Adrenal gland (tissue), 19 donors: ENCODE measurements at places on chromosomes 5 and 9. TPM values are rescaled to one million over a fixed set of nuclear protein-coding genes. Genes with fewer than 3 reads are reported as not detected.

- DNase-seq, result peak; percentile 76
These were observed 72.3 kb downstream of the ICE1 start for GRCh38 chr5:5494489-5495402.

DNA sequence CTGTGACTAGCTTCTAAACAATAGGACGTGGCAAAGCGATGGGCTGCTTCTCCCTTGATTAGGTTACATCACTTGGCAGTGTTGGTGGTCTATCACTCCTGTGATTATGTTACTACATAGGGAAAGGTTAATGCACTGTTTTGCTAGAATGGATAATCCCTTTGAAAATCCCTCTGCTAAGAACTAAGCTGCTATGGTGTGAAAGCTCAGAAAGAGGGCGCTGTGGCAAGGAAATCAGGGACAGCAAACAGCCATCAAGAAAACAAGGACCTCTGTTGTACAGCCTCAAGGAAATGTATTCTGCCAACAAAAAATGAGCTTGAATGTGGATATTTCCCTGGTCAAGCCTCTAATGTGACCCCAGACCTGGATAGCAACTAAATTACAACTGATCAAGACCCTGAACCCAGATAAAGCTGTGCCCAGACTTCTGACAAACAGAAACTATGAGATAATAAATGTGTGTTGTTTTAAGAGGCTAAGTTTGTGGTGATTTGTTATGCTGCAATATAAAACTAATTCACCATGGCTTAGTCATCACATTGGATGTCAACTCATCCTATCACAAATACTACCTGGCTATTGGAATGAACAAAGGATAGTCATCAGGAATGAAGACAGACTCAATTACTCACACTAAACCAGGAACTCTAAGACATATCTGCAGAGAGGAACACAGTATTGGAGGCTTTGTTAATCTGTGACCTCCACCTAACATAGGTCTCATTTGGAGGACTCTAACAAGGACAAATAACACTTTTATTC, 1215.9 kb downstream of the EFNA5 start:
- DNase-seq, result no peak

DNA sequence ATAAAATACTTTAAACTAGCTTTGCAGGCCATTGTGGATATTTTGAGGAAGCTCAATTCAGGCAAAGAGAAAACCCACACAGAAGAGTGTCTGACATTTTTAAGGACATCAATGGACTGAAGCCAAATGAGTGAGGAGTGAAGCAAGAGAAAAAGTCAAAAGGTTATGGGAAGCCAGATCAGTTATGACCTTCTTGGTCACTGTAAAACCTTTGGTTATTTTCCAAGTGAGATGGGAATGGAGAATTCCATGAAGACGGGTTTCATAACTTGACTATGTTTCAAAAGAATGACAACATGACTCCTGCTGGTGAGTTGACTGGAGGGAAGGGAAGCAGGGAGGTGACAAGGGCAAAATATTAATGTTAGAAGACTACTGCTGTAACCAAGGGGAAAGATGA, 585.2 kb downstream of the EFNA5 start:
- no peak for DNase-seq

DNA sequence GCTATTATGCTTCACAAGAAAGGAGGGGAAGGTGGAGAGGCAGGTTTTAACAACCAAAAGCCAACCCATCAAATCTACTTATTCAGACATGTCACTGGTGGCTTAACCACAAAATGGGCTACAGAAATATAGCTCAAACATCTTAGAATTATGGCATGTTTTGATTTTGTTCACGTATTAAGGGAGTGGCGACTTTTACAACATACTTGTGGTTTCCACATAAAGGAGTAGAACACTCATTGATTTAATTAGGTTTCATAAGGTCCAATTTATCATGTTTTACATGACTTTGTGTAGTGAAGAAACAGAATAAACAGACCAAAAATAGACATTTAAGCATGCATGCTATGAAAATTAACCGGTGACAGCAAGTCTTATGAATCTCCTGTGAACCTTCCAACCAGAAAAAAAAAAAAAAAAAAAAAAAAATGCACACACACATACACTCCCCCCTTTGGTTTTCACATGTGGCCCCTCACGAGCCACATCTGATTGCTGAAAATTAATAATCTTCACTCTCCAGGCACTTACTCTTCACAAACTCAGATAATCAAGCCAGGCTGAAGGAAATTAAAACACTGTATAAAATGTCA, 5.4 kb downstream of the ZNF608 start:
- no peak for DNase-seq

GRCh38 chr5:115132465-115132864, 37.2 kb downstream of the TRIM36 start:
- no peak for DNase-seq

DNA sequence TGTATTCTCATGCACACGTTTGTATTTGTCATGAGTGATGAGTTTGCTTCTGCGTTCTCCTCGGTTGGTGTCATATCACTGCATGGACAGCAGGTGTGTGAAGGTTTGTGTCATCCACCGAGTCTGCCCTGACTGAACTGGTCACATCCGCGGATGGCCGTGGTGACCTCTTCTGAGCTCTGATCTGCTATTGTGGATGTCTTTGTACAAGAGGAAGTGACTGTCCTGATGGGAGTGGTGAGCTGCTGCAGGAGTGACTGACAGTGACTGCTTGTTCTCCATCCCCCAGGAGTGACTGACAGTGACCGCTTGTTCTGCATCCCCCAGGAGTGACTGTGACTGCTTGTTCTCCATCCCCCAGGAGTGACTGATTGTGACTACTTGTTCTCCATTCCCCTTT, 69.9 kb downstream of the EHMT1 start:
- no peak for DNase-seq

Gene PCA3
- total RNA-seq, result not detected

Gene ZDHHC21
- total RNA-seq, result 9.9 TPM
